ENCODE measurements at places on chromosomes 3 and 15.

- no peak for DNase-seq
Measured at GRCh38 chr3:38968891-38969290, 82.9 kb downstream of the SCN11A start.

- DNase-seq: peak; percentile 32
Measured at GRCh38 chr3:21795921-21796320, 44.9 kb upstream of the ZNF385D start.

DNA sequence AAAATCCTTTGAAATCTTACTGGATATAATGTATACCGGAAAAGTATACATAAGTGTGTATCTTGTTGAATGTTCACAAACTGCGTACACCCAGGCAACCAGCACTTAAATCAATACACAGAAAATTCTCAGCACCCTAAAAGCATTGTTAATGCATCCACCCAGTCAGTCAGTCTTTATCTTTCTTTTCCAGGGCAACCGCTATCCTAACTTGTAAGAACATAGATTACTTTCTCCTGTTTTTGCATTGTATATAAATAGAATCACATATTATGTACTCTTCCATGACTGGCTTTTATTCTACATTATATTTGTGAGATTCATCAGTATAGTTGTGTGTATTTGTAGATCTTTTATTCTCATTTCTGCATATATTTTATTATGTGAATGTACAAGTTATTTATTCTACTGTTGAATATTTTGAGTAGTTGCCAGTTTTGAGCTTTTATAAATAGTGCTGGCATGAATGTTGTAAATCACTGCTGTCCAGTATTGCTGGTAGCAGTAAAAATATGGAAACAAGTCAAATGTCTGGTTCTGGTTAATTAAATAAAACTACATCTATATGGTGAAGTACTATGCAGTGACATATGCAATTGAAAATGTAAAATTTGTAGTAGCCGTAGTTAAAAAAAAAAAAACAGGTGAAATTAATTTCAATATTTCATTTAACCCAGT, 62.1 kb downstream of the PDCD6IP start:
- DNase-seq: no peak

- peak; percentile 43 for DNase-seq
Measured at GRCh38 chr15:71290002-71290401, 174.7 kb downstream of the THSD4 start.

GRCh38 chr15:64249883-64250575, 87.2 kb upstream of the PPIB start:
- peak; percentile 59 for DNase-seq

GRCh38 chr3:11221818-11222415, 50.3 kb upstream of the ATG7 start:
- no peak for DNase-seq

DNA sequence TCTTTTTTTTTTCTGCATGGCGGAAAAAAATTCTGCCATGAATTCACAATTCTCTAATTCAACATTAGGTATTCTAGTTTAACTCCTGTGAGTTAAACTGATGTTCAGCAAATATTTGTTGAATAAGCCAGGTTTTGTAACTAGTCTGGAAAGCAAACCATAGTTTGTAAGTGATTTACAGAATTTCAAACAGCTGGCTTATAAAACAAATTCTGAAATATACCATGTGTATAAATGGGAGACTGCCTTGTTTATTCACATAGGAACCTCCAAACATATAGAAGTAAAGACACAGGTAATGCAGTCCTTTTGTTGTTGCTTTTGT, 101.1 kb downstream of the IL1RAP start:
- no peak for DNase-seq

GRCh38 chr3:164737174-164737573, 341.1 kb downstream of the SI start:
- DNase-seq: no peak

DNA sequence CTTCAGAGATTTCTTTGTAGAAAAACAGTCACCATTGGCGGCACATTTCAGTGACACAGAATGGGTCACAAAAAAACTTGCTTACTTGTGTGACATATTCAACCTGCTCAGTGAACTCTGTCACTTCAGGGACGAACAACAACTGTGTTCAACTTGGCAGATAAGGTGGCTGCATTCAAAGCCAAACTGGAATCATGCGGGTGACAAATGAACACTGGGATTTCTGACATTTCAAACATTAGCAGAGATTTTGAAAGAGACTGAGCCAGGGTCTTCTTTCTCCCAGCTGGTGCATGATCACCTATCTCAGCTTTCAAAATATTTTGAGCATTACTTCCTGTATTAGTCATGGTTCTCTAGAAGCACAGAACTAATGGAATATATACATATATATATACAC, 1.9 kb upstream of the EID1 start:
- DNase-seq: no peak

DNA sequence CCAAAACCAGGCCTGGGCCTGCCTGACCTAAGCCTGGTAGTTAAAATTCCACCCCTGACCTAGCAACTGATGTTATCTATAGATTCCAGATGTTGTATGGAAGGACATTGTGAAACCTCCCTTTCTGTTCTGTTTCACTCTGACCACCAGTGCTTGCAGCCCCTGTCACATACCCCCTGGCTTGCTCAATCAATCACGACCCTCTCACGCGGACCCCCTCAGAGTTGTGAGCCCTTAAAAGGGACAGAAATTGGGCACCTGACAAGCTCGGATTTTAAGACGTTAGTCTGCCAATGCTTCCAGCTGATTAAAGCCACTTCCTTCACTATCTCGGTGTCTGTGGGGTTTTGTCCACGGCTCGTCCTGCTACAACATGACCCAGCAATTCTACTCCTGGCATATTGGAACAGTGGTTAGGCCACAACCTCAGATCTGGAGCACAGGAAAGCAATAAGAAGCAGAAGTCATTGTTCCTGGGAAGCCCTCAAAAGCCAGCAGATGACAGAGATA, 36.7 kb upstream of the LHFPL4 start:
- DNase-seq: no peak

- no peak for DNase-seq
Measured at GRCh38 chr3:131622726-131623125, 120.0 kb upstream of the MRPL3 start.

GRCh38 chr15:68265081-68265480, 12.5 kb upstream of the FEM1B start:
- peak; percentile 54 for DNase-seq

GRCh38 chr3:18672561-18672960, 247.4 kb upstream of the SATB1 start:
- no peak for DNase-seq

GRCh38 chr3:102741105-102741504, 306.3 kb downstream of the ZPLD1 start:
- DNase-seq: peak; percentile 28

GRCh38 chr3:52279596-52279995, 1.1 kb upstream of the WDR82 start:
- no peak for DNase-seq

DNA sequence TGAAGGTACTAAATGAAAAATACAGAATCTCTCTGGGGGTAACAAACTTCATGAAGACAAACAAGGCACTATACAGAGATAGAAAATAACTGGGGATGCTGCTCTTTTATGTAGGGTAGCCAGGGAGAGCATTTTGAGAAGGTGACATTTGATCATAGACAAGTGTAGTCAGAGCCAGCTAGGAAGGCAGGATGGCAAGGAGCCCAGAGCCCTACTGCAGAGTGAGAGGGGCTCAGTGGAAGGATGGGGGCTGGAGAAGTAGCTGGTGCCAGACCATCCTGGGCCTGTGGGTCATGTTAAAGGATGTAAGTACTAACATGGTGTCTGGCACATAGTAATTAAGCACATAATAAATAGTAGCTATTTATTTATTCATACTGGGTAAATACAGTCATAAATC, 133.6 kb downstream of the MEIS2 start:
- DNase-seq: no peak

GRCh38 chr3:183584246-183584913, 28.9 kb upstream of the KLHL6 start:
- no peak for DNase-seq

- no peak for DNase-seq
Measured at GRCh38 chr3:117181222-117181621, 471.6 kb downstream of the TUSC7 start.

Measured in epithelial cell of esophagus (primary cell).